ENCODE measurements at places on chromosomes 1 and 21.

DNA sequence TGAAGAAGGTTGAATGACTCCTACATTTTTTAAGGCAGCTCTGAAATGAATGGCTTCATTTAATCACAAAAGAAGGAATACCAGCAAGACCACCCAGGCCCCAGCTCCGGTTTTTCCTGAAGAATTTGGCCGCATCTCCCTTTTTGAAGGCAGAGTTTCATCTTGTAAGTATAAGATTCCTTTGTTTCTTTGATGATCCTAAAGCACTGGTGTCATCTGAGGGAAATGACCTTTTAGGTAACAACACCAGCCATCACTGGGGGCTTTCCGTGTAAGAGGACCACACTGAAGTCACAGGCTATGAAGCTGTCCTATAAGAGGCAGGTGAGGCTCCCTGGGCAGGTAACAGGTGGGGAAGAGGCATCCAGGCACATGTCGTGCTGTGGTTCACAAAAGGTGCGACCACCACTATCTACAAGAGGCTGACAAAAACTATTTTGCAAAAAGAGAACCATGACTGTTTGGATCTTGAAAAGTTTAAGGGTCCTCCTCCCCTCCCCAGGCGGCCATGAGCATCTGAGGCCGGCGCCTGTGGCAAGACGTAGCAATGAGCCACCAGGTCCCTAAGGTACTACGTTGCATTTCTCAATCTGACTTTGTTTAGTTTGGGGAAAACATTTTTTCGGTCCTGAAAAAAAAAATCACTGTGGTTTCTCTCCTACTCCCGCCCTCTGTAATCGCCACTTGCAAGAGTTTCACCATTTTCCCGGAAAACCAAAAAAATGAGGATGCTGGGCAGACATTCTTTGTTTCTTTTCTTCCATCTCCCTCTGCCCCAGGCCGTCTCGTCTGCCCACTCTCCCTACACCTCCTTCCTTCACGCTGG, 46.3 kb upstream of the IRF2BP2 start:
- DNase-seq: no peak

DNA sequence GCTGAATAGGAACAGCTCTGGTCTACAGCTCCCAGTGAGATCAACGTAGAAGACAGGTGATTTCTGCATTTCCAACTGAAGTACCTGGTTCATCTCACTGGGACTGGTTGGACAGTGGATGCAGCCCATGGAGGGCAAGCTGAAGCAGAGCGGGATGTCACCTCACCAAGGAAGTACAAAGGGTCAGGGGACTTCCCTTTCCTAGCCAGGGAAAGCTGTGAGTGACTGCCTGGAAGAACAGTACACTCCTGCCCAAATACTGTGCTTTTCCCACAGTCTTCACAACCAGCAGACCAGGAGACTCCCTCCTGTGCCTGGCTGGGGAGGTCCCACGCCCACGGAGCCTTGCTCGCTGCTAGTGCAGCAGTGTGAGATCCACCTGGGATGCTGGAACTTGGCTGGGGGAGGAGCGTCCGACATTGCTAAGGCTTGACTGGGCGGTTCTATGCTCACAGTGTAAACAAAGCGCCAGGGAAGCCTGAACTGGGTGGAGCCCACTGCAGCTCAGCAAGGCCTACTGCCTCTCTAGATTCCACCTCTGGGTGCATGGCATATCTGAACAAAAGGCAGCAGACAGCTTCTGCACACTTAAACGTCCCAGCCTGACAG, 14.7 kb downstream of the CR1L start:
- no peak for DNase-seq

- DNase-seq: no peak
Measured at GRCh38 chr1:5955479-5955977, 36.7 kb downstream of the NPHP4 start.

DNA sequence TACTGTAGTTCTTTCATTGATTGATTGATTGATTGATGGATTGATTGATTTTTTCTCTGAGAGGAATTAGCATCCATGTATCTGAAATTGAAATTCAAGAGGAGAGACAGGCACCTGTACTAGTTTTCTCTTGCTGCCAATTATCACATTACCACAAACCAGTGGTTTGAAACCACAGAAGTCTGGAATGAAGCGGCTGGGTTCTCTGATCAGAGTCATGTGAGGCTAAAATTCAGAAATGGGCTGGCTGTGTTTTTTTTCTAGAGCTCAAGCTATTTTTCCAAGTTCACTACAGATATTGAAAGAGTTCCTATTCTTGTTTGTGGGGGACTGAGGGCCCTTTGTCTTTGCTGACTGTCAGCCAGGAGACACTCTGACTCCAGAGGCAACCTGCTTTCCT, 10.0 kb downstream of the NBPF3 start:
- no peak for DNase-seq

GRCh38 chr1:81287411-81288080, 513.2 kb upstream of the ADGRL2 start:
- DNase-seq: no peak

GRCh38 chr1:227946624-227947385, 927 bp downstream of the WNT9A start:
- DNase-seq: peak; percentile 62

DNA sequence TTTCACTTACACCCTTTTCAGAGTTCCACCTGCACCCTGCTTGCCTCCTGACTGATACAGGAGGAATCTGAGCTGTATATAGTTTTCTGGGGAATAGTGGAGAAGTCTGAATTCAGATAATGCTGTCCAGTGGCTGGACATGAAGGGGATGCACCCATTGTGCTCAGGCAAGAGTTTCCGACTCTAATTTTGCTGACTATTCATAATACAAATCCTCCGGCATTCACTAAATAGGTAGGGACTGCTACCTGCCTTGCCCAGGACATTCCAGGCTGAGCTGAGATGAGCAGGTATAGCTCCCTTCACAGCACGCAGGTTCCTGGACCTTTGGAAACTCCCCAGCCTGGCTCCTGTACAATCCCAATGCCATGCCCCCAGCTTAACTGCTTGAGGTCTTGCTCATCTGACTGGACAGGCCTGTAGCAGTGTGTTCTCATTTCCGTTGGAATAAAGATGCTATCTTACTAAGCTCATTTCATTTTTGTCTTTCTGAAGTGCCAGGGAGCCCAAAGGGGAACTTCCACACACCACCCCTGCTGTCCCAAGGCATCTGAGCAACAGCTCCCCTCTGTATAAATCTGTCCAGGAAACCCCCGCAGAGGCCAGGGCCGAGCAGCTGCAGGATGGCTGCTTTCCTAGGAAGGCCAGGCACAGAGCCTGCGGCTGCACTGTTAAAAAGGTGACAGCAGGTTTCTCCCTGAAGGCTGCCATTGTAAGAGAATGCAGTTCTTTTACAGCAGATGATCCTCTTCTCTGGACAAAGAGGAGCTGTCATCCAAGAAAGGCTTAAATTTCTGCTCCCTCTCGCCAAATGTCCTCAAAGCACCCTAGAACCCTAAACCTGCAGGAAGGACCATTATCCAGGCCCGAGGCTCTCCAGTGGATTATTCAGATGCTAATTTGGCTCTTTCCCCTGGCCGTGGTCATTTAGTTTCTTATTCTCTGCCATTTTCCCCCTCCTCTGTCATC, 21.7 kb upstream of the VASH2 start:
- DNase-seq: no peak

- DNase-seq: no peak
Measured at GRCh38 chr1:40240390-40240789, 7.3 kb upstream of the TMCO2 start.

- DNase-seq: no peak
Measured at GRCh38 chr1:4461726-4462290, 192.6 kb upstream of the AJAP1 start.

GRCh38 chr1:79551321-79551720, 544.8 kb upstream of the ADGRL4 start:
- DNase-seq: no peak

GRCh38 chr1:2605509-2606395, 19.2 kb downstream of the PRXL2B start:
- DNase-seq: no peak

- DNase-seq: no peak
Measured at GRCh38 chr1:78854556-78854955, 152.0 kb downstream of the ADGRL4 start.

GRCh38 chr1:218658899-218659298, 313.8 kb downstream of the TGFB2 start:
- no peak for DNase-seq

GRCh38 chr1:201925981-201926645, 20.2 kb downstream of the LMOD1 start:
- DNase-seq: no peak

GRCh38 chr1:17553975-17554700, 14.6 kb downstream of the ARHGEF10L start:
- DNase-seq: no peak

- no peak for DNase-seq
Measured at GRCh38 chr1:217333939-217334338, 297.0 kb downstream of the GPATCH2 start.

GRCh38 chr1:60141276-60141675, 67.7 kb upstream of the C1orf87 start:
- DNase-seq: no peak

- DNase-seq: no peak
Measured at GRCh38 chr1:114540272-114540671, 29.3 kb upstream of the TRIM33 start.

DNA sequence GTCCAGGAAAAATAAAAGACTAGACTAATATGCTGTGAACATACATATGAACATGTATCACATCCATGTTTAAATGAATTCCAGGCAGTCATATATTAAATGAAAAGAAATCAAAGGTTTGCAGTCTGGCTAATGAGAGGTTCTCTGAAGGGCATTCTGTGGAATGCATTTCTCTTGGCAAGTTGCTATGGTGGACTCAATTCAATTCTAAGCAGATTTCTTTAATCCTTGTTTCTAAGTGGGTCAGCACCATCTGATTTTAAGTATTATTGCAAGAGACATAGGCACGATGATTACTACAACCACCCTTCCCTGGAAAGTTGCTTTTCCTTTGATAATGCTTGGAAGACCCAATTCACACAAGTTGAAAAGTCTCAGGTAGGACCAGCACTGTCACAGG, 23.9 kb upstream of the ABCA4 start:
- no peak for DNase-seq

DNA sequence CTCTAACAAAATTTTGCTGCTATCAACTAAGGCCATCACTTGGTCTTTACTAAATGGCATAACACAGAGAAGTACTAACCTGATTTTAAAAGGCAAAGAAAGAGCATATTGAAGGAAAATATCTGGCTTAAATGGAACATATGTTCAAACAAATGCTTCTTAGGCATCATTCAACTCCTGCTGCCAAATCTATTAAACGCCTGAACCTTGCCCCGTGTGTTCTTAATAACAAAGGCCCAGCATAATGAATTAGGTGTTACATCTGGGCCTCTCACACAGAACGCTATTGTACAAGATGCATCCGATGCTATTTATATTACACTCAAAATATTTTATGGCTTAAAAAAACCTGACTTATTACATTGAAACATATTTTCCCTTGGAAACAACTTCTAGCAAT, 48.4 kb downstream of the B3GALNT2 start:
- DNase-seq: no peak

- DNase-seq: no peak
Measured at GRCh38 chr1:235820061-235820460, 46.6 kb downstream of the LYST start.

DNA sequence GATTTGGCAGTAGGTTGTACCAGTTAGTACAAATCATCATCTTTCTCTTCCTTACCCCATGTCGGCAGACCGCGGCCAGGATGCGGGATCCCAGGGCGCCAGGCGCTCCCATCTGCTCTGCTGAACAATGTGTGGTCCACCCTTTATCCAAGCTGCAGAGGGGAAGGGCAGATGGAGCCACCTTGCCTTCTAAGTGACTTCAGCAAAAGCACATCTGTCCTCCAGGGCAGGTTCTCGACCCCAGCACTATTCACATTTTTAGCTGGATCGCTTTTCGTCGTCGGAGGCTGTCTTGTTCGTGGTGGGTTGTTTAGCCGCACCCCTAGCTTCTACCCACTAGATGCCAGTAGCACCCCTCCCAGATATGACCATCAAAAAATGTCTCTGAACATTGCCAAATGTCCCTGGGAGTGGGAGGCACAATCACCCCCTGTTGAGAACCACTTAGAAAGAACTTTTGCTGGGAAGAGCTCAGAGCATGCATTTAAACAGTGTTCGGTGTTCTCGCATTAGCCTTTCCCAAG, 58.1 kb upstream of the SIM2 start:
- no peak for DNase-seq

DNA sequence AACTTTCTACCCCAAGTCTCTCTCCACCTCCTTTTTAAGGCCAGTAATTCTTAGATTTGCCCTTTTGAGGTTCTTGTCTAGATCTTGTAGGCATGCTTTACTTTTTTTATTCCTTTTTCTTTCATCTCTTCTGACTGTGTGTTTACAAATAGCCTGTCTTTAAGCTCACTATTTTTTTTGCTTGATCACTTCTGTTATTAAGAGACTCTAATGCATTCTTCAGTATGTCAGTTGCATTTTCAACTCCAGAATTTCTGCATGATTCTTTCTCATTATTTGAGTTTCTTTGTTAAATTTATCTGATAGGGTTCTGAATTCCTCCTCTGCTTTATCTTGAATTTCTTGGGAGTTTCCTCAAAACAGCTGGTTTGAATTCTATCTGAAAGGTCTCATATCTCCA, 30.9 kb downstream of the XPR1 start:
- no peak for DNase-seq

GRCh38 chr1:209051570-209051969, 531.9 kb upstream of the CAMK1G start:
- no peak for DNase-seq

DNA sequence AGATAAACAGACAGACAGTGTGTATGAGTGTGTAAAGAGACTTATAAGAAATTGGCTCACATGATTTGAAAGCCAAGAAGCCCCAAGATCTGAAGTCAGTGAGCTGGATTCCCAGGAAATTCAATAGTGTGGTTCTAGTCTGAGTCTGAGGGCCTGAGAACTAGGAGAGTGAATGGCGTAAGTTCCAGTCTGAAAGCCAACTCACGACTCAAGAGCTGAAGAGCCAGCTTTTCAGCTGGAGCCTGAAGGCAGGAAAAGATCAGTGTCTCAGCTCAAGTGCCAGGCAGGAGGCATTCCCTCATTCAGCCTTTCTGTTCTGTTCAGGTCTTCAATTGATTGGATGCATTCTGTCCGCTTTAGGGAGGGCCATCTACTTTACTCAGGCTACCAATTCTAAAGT, 257.2 kb downstream of the PLPP3 start:
- DNase-seq: no peak

DNA sequence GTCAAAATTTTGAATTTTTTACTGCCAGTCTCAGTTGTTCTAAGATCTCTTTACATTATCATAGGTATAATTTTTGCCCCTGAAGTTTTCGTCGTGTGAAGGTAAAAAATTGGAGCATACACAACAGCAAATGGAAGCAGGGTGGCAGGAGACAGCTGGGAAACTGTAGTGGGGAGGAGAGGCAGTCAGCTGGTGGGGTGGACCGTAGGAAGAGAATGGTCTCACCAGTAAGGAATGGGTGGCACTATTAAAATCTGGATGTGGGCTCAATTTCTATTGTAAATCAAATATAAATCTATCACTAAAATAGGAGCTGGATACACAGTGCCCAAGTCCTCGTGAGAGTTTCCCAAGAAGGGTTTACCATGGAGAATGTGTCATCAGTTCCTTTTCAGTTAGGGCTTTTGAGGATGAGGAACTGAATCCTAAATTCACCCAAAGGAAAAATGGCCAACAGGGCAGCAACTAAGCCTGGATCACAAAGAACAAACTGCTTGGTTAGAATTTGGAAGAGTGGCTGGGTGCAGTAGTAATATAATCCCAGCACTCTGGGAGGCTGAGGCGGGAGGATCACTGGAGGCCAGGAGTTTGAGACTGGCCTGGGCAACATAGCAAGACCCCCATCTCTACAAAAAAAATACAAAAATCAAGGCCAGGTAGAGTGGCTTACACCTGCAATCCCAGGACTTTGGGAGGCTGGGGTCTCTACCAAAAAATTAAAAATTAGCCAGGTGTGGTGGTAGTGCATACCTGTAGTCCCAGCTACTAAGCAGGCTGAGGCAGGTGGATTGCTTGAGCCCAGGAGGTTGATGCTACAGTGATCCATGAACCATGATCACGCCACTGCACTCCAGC, 10.5 kb upstream of the IRF2BP2 start:
- DNase-seq: no peak

Data from naive thymus-derived CD8-positive, alpha-beta T cell (primary cell).